Fibroblast of villous mesenchyme (primary cell): ENCODE measurements at places on chromosomes 6 and 20. TPM values are rescaled to one million over a fixed set of nuclear protein-coding genes. Genes with fewer than 3 reads are reported as not detected.

The STMND1 gene
- under 0.01 TPM in 1 of 2 replicates, not detected in the other for total RNA-seq

The SLC22A2 gene
- under 0.01 TPM in 2 replicates for total RNA-seq

The IPCEF1 gene
- total RNA-seq: 0.32 and 0.86 TPM in 2 replicates

The RSPO4 gene
- total RNA-seq: not detected in 2 replicates

The CCDC170 gene
- total RNA-seq: 1.6 and 3.9 TPM in 2 replicates

The STX11 gene
- 0.97 and 2.2 TPM in 2 replicates for total RNA-seq

The HRH3 gene
- not detected in 2 replicates for total RNA-seq

The NEDD9 gene
- total RNA-seq: 27.1 and 29.8 TPM in 2 replicates

The FERMT1 gene
- 4.3 and 4.5 TPM in 2 replicates for total RNA-seq

The SNAI1 gene
- 1.3 TPM in 2 replicates for total RNA-seq

The LATS1 gene
- 20.6 and 25.9 TPM in 2 replicates for total RNA-seq

The ESR1 gene
- 1.9 and 2.6 TPM in 2 replicates for total RNA-seq

The EDN1 gene
- 2.2 and 2.9 TPM in 2 replicates for total RNA-seq

GRCh38 chr6:34524971-34525370, 31.2 kb downstream of the SPDEF start:
- no peak for DNase-seq

DNA sequence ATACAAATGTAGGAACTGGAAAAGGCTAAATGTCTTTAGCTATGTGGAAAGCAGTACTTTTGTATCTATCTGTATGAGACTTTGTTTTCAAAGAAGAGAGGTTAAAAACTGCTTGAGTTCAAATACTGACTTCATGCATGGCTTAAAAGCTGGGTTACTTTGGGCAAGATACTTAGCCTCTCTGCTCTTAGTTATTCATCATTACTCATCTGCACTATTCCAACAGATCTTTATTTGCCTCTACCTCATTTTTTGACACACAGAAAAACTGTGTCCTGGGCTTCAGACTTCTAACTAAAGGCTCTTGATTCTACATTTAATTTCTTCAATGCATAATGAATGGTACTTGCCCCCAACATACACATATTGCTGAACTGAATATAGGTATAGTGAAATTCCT, 114.8 kb downstream of the DST start:
- DNase-seq: no peak

GRCh38 chr6:73728548-73729205, 32.7 kb downstream of the CD109 start:
- DNase-seq: no peak

DNA sequence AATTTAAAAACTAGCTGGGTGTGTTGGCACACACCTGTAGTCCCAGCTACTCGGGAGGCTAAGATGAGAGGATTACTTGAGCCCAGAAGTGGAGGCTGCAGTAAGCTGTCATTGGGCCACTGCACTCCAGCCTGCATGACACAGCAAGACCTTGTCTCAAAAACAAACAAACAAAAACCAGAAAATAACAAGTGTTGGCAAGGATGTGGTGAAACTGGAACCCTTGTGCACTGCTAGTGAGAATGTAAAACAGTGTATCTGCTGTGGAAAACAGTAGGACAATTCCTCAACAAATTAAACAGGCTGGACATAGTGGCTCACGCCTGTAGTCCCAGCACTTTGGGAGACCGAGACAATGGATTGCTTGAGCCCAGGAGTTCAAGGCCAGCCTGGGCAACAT, 3.5 kb downstream of the UQCC1 start:
- no peak for DNase-seq

DNA sequence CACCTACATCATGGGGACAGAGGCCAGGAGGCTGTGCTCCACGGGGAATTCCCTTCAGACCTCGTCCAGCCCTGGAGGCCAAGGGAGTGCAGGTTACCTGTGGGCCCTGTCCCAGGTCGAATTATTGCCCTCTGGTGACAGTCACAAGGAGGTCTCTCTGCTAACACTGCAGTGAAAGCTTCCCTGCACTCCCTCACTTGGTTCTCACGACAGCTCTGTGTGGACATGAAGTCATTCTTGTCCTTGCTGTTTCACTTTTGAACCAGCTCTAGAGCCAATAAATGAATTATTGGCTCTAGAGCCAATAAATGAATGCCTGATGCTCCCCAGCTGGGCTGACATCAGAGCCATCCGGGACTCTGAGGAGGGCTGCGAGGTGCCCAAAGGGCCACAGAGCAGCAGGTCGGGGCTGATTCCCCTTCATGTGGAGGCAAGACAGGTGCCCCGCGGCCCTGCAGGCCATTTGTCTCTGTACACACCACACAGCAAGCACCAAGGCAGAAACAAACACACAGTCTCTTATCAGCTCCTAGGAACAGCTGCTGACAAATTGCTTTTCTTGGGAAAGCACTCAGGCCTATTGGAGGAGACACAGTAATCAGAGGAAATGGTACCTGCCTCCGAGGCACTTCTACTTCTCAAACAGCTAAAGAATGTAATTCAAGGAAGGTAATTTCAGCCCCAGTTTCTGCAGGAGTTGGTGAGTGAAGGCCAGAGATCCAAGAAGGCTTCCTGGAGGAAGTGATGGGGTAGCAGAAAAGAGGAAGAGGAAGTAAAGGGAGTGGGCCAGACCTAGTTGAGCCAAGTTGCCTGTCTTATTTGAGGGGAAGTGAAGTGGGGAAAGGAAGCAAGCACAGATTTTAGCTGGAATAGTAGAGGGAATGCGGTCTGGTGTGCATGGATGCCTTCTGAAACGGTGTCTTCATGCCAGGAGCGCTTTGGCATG, 27.5 kb upstream of the TBXT start:
- DNase-seq: no peak

GRCh38 chr20:13302647-13303450, 81.8 kb downstream of the ISM1 start:
- peak; percentile 8 for DNase-seq

GRCh38 chr6:158311626-158312025, 639 bp upstream of the TULP4 start:
- DNase-seq: no peak

DNA sequence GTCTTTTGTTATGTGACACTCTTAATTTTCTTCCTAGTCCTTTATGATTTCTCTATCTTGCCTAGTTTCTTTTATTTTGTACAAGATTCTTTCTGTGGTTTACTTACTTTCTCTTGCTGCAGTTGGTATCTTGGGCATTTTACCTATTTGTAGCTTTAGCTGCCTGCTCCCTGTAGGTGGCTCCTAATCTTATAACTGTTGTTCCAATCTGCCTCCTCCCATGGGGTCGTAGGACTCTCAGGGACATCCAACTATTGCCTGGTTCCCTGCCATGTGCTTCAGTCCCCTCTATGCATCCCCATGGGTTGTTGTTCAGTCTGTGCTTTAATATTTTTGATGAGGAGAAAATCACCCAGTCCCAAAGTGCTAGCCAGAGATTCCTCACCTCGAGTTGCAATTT, 31.4 kb downstream of the RIN2 start:
- DNase-seq: no peak

- peak; percentile 76 for DNase-seq
Measured at GRCh38 chr6:144710207-144710606, 425.1 kb downstream of the UTRN start.

GRCh38 chr6:44074439-44074812, 52.8 kb downstream of the MRPL14 start:
- peak; percentile 88 for DNase-seq

- DNase-seq: no peak
Measured at GRCh38 chr20:9241721-9242427, 173.0 kb downstream of the PLCB4 start.

DNA sequence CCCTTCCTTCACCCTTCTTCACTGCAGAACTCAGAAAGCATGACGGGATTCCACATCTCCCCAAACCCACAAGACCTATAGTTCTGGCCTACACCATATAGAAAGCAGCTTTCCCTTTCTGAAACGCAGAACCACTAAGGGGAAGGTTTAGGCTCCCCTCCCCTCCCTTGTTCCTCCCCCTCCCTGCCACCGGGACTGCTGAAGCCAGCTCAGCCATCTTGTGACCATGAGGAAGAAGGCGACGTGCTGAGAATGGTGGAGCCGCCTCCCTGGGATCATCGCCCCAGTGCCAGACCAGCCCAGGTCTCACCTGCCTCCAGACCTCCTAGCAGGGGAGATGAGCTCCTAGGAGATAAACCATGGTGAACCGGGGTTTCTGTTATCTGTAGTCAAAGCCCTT, 19.6 kb downstream of the SERPINB6 start:
- no peak for DNase-seq

DNA sequence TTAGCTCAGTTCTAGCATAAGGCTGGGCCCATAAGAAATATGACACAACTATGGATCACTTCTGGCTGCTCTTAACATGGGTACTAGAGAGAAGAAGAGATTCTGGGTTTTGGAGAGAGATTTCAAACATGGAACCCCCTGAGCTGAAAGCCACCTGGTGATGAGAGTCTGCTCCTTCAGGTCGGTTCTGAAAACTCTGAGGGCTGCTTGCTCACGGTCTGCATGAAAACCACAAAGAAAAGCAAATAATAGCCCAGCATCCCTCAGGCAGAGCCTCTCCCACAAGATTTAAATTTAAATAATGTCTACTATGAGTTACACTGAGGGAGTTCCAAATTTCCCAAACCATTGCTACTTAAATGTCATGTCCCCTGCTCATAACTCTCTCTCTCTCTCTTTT, 301.5 kb downstream of the BMP7 start:
- DNase-seq: no peak

GRCh38 chr6:145765449-145765848, 30.1 kb upstream of the EPM2A start:
- no peak for DNase-seq

DNA sequence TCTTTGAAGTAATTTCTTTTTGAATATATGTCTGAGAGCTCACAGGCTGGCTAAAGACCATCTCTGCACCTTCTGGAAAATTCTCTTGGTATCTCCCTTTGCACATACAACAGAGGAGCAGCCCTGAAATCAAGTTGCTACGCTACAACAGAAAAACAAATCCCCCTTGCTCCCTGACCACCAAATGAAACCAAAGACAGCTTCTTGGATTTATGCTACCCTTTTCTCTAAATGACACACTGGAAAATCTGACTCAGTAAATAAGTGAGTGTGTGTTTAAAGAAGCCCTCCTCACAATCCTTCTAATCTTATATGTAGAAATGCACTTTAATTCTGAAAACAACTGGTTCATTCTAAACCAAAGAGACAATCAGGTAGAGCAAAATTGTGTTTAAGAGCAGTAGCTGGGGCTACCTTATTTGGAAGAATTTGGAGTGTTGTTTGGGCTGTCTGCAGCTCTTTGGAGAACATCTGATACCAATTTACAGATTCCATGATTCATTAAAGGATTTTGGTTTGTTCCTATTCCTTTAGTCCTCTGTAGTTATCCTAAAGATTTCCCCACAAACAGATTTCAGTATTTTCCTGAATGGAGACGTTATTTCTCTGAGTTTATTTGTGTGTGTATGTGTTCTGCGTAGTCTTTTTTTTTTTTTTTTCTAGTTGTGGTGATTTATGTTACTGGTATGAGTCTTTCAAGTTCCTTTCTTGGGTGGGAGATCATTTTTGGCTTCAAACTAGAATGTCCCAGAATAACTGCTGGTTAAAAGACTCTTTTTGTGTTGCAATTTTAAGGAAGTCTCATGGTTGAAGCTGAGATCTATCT, 36.4 kb upstream of the UTRN start:
- peak; percentile 67 for DNase-seq

- no peak for DNase-seq
Measured at GRCh38 chr6:15074806-15075205, 171.1 kb upstream of the JARID2 start.

GRCh38 chr6:152122434-152122833, 315.0 kb downstream of the ESR1 start:
- no peak for DNase-seq

DNA sequence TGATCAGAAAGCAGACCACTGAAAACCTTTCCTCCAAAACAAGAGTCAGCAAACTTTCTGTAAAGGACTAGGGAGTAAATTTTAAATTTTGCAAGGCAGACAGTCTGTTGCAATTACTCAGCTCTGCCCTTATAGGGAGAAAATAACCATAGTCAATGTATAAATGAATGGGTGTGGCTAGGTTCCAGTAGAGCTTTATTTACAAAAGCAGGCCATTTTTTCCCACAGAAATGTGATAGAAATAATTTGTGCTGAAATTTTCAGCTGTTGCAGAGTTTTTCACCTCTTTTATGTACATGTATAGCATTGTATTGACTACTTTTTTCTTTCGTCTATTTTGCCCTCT, 7.7 kb downstream of the AMD1 start:
- peak; percentile 63 for DNase-seq

GRCh38 chr6:71333697-71334096, 45.1 kb downstream of the OGFRL1 start:
- peak; percentile 93 for DNase-seq

DNA sequence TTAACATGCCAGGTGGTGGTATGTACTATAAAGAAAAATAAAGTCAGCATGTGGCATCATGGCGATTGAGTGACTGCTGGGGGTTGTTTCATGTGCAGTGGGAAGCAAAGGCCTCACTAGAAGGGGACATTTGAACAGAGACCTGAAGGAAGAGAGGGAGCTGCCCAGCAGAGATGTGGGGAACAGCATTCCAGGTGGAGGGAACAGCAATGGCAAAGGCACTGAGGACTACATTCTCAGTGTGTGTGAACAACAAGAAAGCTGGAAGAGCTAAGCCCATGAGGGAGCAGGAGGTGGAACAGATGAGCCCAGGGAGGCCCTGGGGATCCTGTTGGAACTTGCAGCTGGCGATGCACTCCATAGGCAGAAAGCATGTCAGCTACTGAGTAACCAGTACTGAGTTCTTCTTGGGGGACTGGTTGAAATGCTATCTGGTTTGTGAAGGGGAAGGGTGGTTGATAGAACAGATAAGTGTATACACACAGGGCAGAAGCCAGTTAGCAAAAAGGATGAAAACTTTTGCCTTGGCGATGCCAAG, 29.2 kb downstream of the NOX3 start:
- no peak for DNase-seq

- DNase-seq: no peak
Measured at GRCh38 chr6:7245668-7246393, 67.2 kb downstream of the SSR1 start.

DNA sequence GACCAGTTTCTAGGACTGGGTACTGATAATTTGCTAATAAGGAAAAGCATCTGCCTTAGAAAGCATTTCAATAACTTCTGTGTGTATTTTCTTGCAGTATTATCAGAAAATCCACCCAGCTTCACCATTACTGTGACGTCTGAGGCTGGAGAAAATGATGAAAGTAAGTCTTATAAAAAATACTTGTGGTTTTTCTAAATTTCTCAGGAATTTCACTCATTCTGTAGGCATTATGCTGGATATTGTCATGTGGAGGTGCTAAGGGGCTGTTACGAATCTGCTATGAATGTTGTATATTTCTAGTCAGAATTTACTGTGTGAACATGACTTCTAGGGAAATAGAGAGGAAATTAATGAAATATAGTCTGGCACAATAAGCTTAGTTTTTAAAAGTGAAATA, 8.9 kb downstream of the RWDD1 start:
- peak; percentile 82 for DNase-seq

DNA sequence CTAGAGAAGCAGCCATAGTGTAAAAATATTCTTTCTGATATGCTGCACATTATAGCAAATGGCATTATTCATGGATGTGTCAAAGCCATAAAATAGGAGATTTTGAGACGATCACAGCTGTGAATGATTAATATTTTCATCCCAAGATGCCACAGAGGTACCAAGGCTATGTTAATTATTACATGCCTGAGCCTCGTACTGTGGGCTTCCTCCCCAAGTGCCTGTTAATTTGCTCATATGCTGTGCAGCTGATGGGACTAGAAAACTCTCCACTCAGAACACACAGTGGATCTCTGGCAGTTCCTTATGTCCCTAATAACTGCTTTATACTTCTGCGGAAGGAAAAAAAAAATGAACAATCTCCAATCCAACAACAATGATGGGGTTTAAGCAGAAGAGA, 184.9 kb upstream of the TSHZ2 start:
- no peak for DNase-seq

GRCh38 chr20:57756213-57756612, 46.4 kb upstream of the PMEPA1 start:
- DNase-seq: no peak

GRCh38 chr20:37977338-37977737, 55.9 kb downstream of the TTI1 start:
- DNase-seq: no peak
